ENCODE measurements at places on chromosomes 7 and 10.

DNA sequence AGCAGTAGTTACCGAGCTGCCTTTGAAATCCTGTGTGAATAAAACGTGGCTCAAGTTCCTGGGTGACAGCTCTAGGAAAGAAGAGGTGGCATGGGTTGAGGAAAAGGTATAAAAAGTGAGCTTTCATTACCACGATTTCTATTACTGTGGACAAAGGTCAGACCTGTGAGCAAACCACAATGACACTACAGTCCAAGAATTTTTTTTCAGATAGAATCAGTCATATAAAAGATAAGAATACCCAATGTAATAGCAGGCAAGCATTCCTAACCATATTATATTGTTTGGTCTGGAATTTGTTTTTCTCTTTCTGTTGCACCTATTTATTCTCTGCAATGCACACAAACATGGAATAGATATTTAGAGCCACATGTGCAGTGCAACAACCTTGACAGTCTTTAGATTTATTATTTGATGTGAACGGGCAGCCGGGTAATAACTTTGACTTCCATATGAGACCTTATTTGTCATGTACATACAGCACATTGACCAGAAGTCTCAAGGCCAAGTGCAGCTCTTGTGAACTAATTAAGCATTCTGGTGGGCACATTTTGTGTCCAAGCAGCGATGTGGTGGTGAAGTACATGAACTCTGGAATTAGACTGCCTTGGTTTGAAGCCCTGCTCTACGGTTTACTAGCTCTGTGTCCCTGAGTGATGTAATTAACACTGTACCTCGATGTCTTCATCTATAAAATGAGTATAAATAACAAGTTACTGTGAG, 156.8 kb downstream of the NRCAM start:
- no peak for DNase-seq

DNA sequence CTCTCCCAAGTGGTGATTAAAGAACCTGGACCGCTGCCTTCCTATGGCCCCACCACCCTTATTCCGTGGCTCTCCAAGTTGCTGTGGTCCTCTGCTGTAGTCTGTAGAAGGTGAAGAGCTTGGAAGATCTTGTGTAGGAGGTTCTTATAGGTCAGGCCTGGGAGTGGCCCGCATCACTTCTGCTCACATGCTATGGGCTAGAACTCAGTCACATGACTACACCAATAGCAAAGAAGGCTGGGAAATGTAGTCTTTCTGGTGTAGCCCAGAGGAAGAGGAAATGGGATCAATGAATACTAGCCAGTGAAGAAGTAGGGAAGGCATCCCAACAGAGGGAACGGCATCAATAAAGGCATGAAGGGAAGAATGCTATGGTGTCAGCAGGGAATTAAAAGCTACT, 41.3 kb upstream of the AOAH start:
- DNase-seq = peak; percentile 79

DNA sequence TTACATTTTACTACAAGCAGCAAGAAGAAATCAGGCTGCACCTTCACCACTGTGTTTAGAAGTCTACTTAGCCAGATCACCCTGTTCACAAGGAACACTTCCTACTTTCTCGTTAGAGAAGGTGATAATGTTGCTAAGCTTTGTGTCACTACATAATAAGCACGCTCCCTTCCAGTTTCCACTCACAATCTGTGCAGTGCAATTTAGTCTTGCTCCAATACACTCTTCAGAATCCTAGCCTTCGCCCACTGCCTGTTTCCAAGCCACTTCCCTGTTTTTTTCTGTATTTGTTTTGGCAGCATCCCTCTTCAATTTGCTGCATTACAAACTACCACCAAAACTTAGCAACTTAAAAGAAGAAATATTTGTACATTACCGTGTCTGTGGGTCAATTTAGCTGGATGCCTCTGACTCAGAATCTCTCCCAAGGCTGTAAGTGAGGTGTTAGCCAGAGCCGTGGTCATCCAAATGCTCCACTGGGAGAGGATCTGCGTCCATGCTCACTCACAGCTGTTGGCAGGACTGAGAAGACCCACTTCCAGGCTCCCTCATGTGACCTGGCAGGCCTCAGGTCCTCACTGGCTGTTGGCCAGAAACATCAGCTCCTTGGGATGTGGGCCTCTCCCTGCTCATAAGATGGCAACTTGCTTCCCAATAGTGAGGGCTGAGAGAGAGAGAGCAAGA, 110.4 kb downstream of the PON1 start:
- no peak for DNase-seq

DNA sequence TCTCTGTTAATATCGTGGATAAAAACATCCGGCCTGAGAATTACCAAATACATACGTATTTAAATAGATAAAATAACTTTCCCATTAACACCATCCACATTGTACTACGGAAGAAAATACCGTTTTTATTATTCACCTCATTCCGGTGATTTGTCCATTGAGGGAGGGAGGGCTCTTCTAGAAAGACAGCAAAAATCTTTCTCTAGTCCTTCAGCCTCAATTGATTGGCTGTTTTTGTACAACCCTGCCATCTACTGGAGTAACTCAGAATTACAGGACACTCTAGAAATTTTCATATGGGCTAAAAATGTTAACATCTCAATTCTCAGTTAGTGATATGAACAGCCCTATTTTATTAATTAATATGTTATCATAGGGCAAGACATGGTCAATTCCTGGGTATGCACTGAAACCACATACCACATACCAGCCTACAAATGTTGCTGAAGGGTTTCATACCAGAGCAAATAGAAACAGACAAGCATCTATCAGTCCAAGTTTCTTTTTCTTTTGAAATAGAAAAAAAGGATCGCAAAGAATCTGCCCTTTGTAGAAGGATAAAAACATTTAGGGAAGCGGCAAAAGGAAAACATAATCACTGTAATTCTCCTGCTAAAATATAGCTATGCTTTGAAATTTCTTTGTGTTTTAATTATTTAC, 55.8 kb upstream of the CDCA7L start:
- DNase-seq = peak; percentile 26

DNA sequence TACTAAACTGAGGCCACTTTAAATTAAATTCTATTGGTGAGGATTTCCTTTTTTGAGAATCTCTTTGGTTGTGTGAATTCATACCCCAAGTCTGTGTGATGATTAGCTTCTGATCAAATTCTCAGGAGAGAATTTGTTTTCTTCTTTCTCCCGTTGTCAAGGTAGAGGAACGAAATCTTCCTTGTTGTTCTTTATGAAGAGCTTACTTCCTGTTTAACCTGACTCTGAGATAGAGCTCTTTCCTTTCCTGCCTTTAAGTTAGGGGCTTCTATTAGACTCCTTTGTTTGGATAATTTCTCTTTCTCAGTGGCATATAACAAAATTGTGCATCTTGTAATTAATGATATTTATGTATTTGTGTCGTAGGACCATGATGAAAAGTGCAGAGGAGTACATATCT, 572.1 kb downstream of the REEP3 start:
- DNase-seq = no peak

DNA sequence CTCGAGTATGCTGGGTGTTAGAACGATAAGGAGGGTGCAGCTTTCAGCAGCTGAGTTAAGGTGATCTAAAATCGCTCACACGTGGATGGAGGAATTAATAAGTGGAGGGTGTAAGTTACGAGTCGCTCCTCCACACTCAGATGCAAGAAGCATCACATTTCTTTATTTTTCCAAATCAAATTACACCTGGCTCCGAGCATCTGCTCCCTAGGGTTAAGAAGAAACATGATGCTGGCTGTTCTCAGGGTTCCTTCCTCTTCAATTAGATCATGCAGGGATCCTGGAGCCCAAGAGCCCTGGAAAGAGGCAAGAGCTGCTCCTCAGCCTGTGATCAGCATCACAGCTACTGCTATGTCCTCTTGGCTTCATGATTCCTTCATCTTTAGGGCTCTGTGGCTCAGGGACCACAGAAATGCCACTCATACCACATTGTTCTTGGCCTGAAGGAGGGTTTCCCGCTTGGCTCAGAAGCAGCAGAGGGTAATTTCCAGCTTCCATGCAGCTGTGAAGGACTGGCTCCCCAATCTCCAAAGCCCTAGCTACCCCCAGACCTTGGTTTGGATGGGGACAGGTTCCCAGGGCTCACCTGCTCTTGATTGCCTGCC, 235.9 kb upstream of the ZNF32 start:
- no peak for DNase-seq

GRCh38 chr7:101395376-101395775, 32.7 kb downstream of the COL26A1 start:
- no peak for DNase-seq

DNA sequence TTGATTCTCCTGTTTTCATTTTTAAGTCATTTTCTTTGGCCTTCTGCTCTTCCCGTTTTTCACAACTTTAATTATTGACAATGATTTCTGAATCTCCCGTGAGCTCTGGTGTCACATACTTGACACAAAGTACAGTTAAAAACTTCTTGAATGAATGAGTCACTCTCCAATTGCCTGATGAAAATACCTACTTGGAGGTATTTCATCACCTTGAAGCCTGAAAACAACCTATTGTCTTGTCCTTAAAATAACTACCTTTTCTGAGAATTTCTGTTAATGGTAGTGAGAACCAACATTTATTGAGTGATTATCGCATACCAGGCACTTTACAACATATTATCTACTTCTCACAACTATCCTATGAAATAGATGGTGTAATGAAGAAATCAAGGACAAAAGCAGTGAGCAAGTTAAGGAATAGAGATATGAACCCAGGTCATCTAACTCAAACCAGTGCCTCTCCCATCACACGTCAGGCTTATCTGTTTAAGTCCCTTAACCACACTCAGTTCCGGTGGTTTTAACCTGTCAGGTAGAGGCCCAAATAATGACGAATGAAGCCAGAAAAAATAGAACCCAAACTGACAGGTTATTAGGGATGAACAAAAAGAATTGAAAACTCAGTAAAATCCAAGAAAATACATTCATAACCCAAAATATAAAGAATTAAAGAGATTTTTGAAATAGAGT, 11.6 kb downstream of the BET1 start:
- DNase-seq = no peak

GRCh38 chr7:96636979-96637378, 72.7 kb downstream of the SEM1 start:
- no peak for DNase-seq

- DNase-seq = no peak
These were observed 48.2 kb upstream of the NMT2 start for GRCh38 chr10:15216700-15217099.

GRCh38 chr7:22720791-22721786, 5.9 kb upstream of the IL6 start:
- DNase-seq = no peak

DNA sequence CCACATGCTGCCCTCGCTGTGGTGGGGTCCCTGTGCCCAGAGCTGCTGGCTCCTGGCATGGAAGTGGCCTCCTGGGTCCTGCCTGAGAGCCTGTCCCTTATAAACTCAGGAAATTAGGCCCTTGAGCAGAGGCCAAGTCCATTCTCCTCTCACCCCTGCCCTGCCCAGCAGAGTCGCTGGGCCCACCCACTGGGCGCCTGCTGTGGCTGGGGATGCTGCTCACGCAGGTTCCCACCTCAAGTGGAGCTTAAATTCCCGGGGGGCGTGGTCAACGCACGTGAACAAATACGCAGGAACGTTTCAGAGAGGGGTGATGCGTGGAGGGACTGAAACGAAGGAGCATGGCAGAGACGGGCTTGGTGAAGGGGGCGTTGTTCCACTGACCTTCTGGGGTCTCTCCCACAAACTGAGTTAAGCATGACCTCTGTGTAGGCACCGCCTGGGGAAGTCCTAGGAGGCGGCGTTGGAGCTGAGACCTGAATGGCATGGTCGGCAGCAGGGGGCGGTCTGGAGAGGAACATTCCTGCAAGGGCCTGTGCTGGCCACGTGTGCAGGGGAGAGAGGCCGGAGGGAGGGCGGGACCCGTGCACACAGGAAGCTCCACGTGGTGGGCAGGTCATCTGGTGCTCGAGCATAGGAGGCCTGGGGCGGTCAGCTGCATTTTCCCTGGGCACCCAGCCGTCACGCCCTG, 27.9 kb downstream of the FAM20C start:
- no peak for DNase-seq

DNA sequence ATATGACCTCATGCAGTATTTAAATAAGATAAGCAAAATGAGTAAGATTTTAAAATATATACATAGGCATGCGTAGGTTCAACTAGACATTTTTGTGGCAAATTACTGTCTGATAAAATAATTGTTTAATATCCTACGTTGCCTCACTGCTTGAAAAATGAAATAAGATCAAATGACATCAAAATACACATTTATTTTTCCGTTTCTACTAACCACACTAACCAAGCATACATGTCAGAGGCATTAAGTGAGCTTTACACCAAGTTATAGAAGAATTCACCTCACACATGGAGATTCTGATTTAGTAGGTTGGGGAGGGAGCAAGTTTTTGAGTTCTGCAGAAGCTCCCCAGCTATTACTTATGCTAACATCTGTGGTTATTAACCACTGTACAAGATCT, 66.8 kb downstream of the RSU1 start:
- DNase-seq = no peak

- DNase-seq = no peak
These were observed 132.6 kb upstream of the ZEB1 start for GRCh38 chr10:31186225-31187000.

DNA sequence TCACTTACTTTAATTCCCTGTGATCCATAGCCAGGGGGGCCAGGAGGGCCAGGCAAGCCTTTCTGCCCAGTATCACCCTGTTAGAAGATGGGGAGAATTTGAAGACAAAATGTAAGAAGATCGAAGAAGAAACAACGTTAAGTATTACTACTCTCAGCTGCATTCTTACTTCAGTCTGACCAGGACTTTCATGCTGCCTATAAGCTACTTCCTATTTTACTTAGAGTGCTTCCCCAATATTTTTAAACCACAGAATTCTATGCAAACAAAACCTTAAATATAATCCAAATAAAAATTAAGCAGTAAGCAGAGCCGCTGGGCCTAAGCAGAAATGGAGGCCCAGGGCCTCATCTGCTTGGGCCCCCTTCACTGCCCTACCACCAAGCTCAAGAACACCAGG, 117.8 kb downstream of the COL28A1 start:
- DNase-seq = no peak

DNA sequence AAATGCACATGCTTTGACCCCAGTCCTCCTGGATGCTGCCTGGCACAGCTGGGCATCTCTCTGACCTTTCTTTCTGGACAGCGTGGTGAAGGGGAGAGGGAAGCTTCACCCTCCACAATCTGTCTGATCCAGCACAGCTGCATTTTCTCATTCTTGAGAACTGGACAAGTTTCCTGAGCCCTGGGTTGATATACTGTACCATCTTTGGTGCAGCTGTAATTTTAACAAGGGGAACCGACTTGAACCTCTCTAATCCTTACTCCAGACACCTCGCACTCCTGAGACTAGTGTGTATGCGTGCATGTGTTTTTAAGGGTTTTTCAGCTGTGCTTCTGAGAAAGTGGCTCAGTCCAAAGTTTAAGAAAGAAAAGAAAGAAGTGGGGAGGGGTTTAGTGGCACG, 655.7 kb downstream of the INHBA start:
- no peak for DNase-seq

DNA sequence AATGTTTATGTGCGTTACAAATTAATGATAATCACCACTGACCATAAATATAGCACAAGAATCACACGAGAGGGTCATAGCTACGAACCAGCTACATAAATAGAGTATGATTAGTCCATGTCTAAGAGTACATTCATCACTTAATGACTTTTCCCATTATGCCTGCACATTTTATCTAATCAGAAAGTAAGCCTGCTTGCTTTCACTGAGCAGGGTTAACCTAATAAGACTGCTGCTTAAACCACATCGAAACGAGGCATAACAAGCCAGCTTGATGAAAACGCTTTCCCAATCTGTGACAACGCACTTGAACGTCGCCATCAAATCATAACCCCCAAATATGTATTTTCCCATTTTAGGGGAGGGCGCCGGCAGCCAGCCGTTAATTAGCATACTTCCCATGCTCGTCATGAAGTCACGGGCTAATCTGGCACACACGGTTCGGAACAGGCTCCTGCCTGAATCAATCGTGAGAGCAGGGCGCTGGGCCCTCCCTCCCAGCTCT, 71.5 kb downstream of the EBF3 start:
- no peak for DNase-seq
